NCI-H2107 (cell line): ENCODE measurements at places on chromosomes 1 and 21.

GRCh38 chr1:153404768-153405167, 11.6 kb upstream of the S100A7A start:
- no peak for DNase-seq

- DNase-seq: no peak
These were observed 69.8 kb downstream of the TNFSF18 start for GRCh38 chr1:172980971-172981370.

GRCh38 chr1:51301844-51302162, 28.6 kb downstream of the TTC39A start:
- DNase-seq: no peak

DNA sequence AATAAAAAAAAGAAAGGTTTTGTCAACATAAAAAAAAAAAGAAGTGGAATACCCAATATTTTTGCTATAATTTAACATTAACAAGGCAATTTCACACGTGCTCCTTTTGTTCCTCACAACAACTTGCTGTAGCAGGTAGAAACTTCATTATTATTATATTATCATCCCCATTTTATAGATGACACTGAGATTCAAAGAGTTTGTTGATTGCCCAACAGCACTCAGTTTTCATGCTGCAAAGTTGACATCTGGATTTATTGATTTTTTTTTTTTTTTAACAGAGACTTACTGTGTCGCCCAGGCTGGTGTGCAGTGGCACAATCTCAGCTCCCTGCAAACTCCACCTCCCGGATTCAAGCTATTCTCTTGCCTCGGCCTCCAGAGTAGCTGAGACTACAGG, 8.9 kb upstream of the ESRRG start:
- DNase-seq: no peak

DNA sequence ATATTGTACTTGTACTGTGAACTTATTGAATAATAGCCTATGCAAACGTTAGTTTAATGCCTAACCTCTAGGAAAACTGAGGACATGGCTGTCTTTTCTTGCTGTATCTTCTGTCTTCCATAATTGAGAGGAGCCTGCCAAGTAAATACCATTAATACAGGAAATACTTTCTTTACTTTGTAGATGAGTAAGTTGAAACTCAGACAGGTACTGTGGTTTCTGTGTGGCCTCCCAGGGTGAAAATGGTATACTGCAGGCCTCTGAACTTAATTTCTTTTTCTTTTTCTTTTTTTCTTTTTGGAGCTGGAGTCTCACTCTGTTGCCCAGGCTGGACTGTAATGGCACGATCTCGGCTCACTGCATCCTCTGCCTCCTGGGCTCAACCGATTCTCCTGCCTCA, 208.8 kb upstream of the ADGRL4 start:
- DNase-seq: no peak

GRCh38 chr1:183995322-183996039, 42.0 kb downstream of the COLGALT2 start:
- no peak for DNase-seq

DNA sequence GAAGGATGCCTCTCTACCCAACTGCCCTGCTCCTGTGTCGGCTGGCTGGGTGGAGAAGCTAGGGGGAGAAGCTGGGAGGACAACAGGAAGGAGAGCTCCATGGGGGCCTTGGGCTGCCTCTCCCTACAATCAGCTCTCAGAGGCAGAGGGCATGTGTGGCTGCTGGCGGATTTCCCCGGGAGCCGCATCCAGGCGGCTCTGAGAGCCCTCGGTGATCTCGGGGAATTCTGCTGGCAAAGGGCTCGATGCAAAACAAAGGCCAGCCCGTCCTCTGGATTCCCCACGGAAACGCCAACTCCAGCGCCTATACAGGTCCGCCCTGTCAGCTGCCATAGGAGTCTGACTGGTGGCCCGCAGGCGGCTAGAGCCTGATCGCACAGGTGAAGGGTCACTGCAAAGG, 26.4 kb upstream of the EVA1B start:
- no peak for DNase-seq

DNA sequence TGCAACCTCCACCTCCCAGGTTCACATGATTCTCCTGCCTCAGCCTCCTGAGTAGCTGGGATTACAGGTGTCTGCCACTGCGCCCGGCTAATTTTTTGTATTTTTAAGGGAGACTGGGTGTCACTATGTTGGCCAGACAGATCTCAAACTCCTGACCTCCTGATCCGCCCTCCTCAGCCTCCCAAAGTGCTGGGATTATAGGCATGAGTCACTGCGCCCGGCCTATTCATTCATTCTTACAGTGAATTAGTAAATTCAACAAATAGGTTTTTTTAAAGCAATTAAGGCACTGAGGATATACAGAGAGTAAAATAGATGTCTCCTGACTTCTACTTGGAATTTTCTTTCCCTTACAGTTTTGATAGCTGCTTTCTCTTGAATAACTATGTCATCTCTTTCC, 43.5 kb downstream of the CDC42 start:
- no peak for DNase-seq
